ENCODE measurements at places on chromosomes 3 and 15. TPM values are rescaled to one million over a fixed set of nuclear protein-coding genes. Genes with fewer than 3 reads are reported as not detected.

XYLB gene
- 6.9 TPM for total RNA-seq

DNA sequence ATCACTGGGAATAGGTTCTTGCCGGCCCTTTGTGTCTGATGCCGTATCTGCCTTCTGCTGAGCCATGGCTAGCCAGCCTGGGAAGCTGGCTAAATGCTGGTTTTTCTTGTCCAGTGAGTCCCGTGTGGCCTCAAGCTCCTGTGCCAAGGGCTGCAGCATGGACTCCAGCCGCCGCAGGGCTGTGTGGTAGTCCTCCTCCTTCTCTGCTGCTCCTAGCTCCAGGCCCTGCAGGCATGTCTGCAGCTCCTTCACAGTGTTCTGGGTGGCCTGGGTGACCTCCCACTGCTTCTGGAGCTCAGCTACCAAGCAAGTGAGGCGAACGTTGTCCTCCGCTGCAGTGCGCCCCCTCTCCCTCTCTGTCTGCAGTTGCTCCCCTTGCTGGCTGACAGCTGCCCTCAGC, 24.9 kb downstream of the CXCR6 start:
- no peak overlapping the region for H3K27ac ChIP-seq
- peaks cover 52% of the 10 kb centered on the region for H3K4me1 ChIP-seq
- peaks cover 56% of the 10 kb centered on the region for H3K36me3 ChIP-seq

DNA sequence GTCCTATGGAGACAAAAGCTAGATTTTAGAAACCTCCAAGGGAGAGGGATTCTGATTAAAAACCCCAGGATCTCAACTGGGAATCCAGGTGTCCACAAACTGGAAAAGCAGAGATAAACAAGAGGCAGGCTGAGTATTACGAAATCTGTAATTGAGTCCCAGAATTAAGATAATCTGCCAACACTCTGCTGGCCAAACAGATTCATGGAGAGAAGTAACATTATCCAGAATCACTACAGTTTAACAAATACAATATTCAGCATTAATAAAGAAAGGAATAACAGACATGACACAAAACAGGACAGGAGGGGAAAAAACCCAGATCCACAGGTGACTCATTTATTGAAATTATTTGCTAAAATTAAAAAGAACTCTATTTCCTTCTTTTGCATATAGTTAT, 227.2 kb upstream of the NANOGP8 start:
- H3K27me3 ChIP-seq: no peaks in the 10 kb centered on the region
- H3K27ac ChIP-seq: no peak overlapping the region
- H3K36me3 ChIP-seq: peaks cover 16% of the 10 kb centered on the region
- DNase-seq: no peak
- H3K4me3 ChIP-seq: no peak overlapping the region

- peaks cover 56% of the 10 kb centered on the region for H3K36me3 ChIP-seq
- no peak overlapping the region for H3K27ac ChIP-seq
- H3K4me1 ChIP-seq: peaks cover 6% of the 10 kb centered on the region
- DNase-seq: no peak
- no peaks in the 10 kb centered on the region for H3K27me3 ChIP-seq
Observed at GRCh38 chr3:108030960-108031359, 59.9 kb downstream of the CD47 start.

- peak overlapping the region; percentile 81 for H3K27ac ChIP-seq
- peak overlapping the region; percentile 9 for H3K4me3 ChIP-seq
- DNase-seq: no peak
- peaks cover 90% of the 10 kb centered on the region for H3K4me1 ChIP-seq
- peaks cover 29% of the 10 kb centered on the region for H3K36me3 ChIP-seq
Observed at GRCh38 chr15:60551147-60551780, 72.3 kb upstream of the ICE2 start.

CIB2 gene
- 1.8 TPM for total RNA-seq

GRCh38 chr15:99424978-99425656, 140.7 kb upstream of the MEF2A start:
- peak overlapping the region; percentile 22 for H3K4me3 ChIP-seq
- H3K27me3 ChIP-seq: no peaks in the 10 kb centered on the region
- peaks cover 58% of the 10 kb centered on the region for H3K4me1 ChIP-seq
- H3K36me3 ChIP-seq: peaks cover 1% of the 10 kb centered on the region
- H3K27ac ChIP-seq: peak overlapping the region; percentile 87

DNA sequence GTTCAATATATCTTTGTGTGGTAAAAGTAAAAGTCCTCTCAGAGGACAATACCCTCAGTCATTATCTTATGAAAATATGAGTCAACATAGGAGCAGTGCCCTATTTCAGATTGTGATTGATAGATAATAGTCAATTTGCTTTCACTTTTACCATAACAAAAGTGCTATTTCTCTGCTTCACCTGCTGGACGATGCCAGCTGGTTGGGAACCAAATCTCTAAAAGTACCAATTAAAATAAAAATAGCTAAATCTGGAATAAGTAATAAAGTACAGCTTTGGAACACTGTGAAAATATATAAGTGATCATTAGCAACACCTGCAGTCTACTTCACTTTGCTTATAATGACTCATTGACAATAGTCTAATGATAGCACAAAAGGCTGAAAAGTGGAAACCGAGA, 390.3 kb upstream of the AGTR1 start:
- no peak for DNase-seq
- no peaks in the 10 kb centered on the region for H3K27me3 ChIP-seq
- H3K4me1 ChIP-seq: no peaks in the 10 kb centered on the region
- no peaks in the 10 kb centered on the region for H3K36me3 ChIP-seq

All from activated naive CD8-positive, alpha-beta T cell treated with anti-CD3 and anti-CD28 coated beads for 36 hours (primary cell).